Dorsolateral prefrontal cortex (tissue), 122 donors: ENCODE measurements at places on chromosomes 13 and 19. TPM values are rescaled to one million over a fixed set of nuclear protein-coding genes. Genes with fewer than 3 reads are reported as not detected.

DNA sequence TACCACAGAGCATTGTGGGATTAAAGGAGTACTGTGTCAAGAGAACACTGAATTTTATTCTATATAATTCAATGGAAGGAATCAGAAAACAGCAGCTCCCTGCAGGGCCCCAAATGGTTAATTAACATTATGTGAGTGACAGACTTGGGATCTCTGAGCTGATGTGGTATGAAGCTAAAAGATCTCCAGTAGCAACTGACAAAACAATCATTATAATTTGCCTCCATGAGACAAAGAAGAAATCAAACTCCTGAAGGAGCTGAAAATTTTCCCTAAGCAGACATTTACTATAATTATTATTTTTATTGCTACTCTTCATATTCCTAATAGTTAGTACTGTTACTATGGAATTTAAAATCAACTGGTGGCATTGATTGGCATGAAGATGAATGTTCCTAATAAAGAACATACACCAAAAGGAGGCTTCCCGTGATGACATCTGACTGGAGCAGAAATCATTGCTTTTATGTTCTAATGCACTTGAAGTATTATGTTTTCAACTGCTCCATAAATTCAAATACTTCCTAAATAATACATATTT, 28.8 kb upstream of the RFC3 start:
- no peak for DNase-seq

- no peak for DNase-seq
These were observed 35.6 kb upstream of the GPR183 start for GRCh38 chr13:99342723-99343315.

GRCh38 chr13:93260591-93260990, 34.0 kb downstream of the GPC6 start:
- DNase-seq = no peak

GRCh38 chr13:72698164-72698563, 29.3 kb downstream of the MZT1 start:
- DNase-seq = no peak

- peak; percentile 41 for DNase-seq
These were observed 10.7 kb upstream of the PABPC3 start for GRCh38 chr13:25085125-25085742.

- no peak for DNase-seq
These were observed 21.4 kb upstream of the FRY start for GRCh38 chr13:32010136-32010535.

DNA sequence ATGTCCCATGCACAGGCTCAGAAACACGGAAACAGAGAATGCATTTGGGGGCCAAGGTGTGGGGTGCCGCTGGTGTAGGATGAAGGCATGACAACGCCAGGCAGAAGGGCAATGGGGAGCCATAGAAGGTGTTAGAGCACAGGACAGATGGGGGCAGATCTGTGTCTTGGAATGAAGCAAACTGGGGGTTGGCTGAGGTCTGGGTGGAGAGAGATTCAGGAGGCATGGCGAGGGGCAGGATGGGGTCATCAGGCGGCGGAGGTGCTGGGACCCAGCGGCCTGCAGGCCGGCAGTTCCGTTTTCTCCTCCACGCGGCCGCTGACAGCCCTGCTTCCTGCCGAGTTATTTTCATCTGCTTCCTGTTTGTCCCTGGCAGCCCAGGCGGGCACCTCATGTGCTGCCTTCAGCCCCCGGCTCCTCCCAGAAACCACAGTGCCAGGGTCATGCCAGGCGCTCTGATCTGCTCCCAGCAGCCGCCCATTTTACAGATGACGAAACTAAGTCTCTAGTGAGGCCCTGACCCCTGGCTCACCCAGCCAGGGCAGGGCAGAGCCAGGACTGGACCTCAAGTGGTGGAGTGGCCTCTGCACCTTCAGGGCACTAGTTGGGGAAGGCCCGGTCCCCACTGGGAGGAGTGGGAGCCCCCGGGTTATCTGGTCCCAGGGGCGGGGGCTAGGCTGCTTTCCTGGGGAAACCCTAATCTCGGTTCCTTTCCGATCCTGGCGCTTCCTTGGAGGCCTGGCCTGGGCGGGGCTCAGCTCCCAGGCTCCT, 2.2 kb downstream of the ARHGAP45 start:
- no peak for DNase-seq

DNA sequence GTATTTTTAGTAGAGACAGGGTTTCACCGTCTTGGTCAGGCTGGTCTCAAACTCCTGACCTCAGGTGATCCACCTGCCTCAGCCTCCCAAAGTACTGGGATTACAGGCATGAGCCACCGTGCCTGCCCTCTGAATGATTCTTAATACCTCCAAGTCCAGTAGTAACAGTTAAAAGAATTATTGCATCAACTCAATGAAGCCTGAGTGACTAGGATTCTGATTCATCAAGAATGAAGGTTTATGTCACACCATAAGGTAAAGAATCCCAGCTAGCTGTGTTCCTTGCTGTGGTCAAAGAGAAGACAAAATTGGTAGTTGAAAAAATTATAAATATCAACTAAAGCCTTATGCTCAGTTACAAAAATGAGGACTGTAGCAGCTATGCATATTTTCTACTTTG, 81.2 kb upstream of the ABCC4 start:
- DNase-seq = no peak

- no peak for DNase-seq
These were observed 789.7 kb upstream of the PRR20A start for GRCh38 chr13:56351041-56351440.

- DNase-seq = no peak
These were observed 5.8 kb downstream of the QTRT1 start for GRCh38 chr19:10706990-10707389.

- no peak for DNase-seq
These were observed 17.6 kb upstream of the DHRS12 start for GRCh38 chr13:51821606-51822005.

- DNase-seq = peak; percentile 69
These were observed 26.7 kb upstream of the NANOS3 start for GRCh38 chr19:13849991-13850909.

DNA sequence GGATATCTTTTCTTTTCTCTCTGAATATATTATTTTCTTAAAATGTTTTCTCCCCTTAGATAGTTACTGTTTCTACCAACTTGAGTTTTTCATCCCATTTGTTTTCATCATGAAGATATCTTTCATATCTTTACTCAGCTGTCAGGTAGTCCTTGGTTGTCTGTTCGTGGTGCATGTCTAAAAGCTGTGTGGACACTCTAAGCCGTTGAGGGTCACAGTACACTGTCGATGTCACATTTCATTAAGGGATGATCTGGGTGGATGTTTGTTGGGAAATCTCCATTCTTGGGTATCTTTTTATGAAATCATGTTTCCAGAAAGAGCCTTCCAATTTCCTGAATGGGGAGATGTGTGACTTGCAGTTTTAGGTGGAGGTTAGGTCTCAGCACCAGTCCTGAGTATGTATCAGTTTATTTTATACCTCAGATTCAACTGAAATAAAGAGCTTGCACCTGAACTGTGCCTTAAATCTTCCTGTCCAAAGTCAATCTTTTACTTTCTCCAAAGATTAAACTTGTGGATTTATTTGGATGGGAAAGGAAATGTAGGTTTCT, 23.2 kb downstream of the ZMYM2 start:
- DNase-seq = no peak

DNA sequence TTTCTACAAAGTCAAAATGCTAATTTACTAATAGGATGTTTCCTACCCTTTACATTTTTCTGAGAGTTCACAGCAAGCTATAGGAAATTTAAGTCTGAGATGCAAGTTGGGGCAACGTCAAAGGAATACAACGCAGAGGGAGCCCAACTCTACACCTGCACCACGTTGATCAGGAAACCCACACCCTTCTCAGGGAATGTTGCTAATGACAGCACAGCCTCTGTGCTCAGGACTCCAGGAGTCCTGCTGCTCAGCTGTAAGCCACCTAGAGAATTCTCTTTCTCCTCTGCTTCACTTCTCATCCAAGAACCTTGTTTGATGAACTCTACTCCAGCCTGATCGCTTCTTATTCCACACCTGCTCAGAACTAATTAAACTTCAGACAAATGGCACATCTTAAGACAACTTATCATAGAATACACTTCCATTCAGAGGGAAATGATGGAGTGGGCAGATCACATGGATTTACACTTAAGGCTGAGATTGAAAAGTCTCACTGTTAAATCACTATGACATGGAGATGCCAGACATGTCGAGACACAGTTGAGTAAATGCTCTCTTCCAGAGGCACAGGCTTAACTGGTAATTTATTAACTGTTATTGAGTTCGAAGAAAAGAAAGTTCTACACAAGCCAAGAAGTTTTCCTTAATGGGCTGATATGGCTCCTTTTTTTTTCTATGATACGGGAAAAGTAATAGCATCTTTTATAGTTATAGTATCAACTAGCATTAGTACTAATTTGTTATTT, 811.6 kb upstream of the ARGLU1 start:
- no peak for DNase-seq

DNA sequence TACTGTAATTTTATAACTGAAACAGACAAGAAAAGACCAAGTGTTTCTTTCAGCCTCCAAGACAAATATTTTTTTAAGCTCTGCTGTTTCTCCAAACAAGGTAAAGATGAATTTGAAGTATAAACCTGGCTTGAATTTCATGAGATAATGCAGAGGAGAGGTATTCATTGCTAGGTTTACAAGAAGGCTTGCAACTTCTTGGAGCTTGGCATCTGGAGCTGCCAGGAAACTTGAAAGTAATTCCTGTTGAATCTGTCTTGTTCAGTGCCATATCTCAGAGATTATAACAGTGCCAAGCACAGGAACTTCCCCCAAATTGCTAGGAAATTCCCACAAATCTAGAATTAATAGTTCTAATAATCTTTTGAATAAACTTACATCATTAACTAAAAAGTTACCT, 70.9 kb downstream of the CDK8 start:
- no peak for DNase-seq

- no peak for DNase-seq
These were observed 210.1 kb upstream of the SPRY2 start for GRCh38 chr13:80550971-80551441.

- no peak for DNase-seq
These were observed 671.5 kb upstream of the PCDH20 start for GRCh38 chr13:62087124-62087523.

DNA sequence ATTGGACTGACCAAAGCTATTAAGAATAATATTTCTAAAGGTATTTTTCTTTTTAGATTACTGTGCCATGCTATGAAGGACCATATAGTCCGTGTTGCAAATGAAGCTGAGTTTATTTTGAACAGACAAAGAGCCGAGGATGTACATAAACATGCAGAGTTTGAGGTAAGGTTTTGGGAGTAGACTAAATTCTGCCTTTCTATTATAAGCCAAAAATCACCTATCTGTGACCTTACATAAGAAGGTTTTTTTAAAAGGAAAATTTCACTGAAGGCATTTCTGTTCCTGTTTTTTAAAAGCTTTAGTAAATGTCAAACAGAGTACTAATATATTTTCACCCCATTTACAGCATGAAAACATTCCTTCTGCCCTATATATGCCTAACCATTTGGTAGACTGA, 127.4 kb downstream of the MAB21L1 start:
- no peak for DNase-seq

GRCh38 chr19:35533822-35534392, 651 bp downstream of the GAPDHS start:
- no peak for DNase-seq

DNA sequence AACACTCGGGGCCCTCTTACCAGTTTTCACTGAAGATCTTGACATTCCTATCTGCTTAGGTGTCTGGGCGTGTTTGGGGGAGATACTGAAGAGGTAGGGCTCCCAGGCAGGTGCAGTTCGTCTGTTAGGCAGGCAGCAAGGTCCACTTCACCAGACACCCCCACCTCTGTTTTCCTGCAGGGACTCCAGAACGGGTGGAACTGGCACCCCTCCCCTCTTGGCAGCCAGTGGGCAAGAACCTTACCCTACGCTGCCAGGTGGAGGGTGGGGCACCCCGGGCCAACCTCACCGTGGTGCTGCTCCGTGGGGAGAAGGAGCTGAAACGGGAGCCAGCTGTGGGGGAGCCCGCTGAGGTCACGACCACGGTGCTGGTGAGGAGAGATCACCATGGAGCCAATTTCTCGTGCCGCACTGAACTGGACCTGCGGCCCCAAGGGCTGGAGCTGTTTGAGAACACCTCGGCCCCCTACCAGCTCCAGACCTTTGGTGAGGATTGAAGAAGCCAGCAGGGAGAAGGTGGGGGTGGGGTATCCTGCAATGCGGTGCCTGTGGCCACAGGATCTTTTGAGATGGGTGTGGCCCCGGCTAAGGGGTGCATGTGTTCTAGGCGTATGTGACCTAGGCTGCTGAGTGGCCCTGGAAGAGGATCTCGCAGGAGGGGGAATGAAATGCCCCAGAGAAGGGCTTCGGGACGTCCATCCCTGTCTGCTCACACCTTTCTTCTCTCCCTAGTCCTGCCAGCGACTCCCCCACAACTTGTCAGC, 3.3 kb upstream of the ICAM4 start:
- DNase-seq = no peak

GRCh38 chr19:32902448-32902847, 32.9 kb upstream of the SLC7A9 start:
- no peak for DNase-seq

GRCh38 chr13:23699271-23699670, 129.1 kb downstream of the TNFRSF19 start:
- DNase-seq = no peak

GRCh38 chr13:109383683-109384082, 402.7 kb downstream of the IRS2 start:
- DNase-seq = no peak

- DNase-seq = no peak
These were observed 10.5 kb downstream of the NECTIN2 start for GRCh38 chr19:44856421-44857083.

DNA sequence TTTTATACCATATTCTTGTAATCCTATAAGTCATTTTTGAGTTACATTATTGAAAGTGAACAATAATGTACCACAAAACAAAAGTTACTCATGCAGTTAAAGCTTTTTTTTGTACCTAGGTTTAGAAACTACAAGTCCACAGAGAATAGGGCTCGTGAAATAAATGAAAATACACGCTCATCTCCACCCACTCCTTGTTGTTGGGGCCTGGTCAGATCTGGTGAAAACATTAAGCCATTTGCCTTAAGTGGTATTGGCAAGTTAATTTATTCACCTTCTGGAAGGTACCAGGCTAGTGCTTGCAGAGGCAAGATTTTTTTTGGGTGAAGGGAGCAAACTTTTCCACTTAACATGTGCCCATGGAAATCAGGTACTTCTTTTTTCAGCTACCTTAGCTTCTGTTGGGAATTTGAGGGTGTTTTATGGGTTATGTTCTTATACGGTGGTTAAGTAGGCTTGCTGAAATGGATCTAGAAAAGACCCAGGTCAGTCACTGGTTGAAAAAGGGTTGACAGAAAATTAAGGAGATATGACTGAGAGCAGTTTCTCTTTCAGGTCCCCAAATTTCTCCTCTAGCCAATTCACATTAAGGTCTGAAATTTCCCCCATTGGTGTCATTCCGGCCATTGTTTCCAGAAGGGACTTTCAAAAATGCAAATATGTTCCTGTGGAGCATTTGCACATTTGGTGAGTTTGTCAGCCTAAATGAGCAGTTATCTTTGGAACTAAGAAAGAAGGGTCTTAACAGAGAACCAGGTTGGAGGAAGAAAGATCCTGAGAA, 143.3 kb downstream of the KCNRG start:
- DNase-seq = no peak

GRCh38 chr19:14023404-14024235, 4.3 kb upstream of the RLN3 start:
- no peak for DNase-seq

Gene SLC17A7
- 515 TPM for total RNA-seq

Gene NLRP7
- total RNA-seq = not detected

Gene SIGLEC8
- 8.7 TPM for total RNA-seq

Gene TLE6
- total RNA-seq = 0.86 TPM

Gene FGF14
- 74.4 TPM for total RNA-seq

Gene DHPS
- total RNA-seq = 91.2 TPM

Gene LIM2
- total RNA-seq = not detected

Gene IGSF23
- total RNA-seq = not detected

Gene KLK4
- not detected for total RNA-seq

Gene SARS2
- total RNA-seq = 30.6 TPM

Gene CD70
- total RNA-seq = not detected

Gene LILRB3
- total RNA-seq = 4.4 TPM

Gene FGF22
- total RNA-seq = 7.2 TPM
